Fibroblast of lung (primary cell): ENCODE measurements at places on chromosomes 16 and 17. TPM values are rescaled to one million over a fixed set of nuclear protein-coding genes. Genes with fewer than 3 reads are reported as not detected.

GRCh38 chr16:63458846-63459245 is 1422.6 kb upstream of the CDH8 start:
- no peaks in the 10 kb centered on the region for H3K27me3 ChIP-seq
- H3K36me3 ChIP-seq, result no peaks in the 10 kb centered on the region
- DNase-seq, result no peak
- no peaks in the 10 kb centered on the region for H3K4me1 ChIP-seq
- H3K4me3 ChIP-seq, result no peak overlapping the region

The MYH3 gene
- 0.50 and 0.51 TPM in 2 replicates for total RNA-seq

GRCh38 chr17:65155622-65156021 is 18.5 kb downstream of the RGS9 start:
- H3K27ac ChIP-seq, result no peak overlapping the region
- H3K36me3 ChIP-seq, result no peaks in the 10 kb centered on the region
- no peak overlapping the region for H3K4me3 ChIP-seq
- H3K4me1 ChIP-seq, result no peaks in the 10 kb centered on the region
- DNase-seq, result no peak
- peaks cover 3% of the 10 kb centered on the region for H3K27me3 ChIP-seq

DNA sequence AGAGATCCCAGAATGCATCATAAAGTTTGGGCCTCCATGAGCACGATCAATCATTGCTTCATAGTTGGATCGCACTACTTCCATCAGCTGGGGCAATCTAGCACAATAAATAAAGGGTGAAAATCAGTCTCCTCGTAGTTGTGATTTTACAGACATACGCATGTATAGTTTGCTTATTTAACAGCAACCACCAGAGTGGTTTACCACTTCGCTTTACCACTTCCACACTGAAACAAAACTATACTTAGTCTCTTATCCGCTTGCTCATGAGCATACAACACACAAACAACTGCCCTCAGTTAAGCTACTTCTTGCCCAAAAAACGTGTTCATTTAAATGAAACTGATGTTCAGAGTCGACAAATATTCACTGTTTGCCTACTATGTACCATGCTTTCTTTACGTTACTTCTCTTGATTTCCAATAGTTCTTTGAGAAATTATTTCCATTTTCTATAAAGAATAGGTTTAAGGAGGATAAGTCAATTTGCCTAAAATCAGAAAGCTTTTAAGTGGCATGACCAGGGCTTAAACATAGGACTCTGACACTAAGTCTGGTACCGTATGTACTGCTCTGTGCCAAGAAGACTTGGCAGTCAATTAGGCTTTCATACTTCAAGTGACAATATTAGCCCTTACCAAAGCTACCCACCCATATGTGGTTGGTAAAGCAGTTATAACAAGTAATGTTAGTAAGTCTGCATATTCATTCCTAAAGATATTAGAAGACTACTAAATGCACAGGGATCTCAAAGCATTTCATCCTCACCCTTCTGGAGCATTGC is 22.0 kb downstream of the SETD6 start:
- no peak for DNase-seq
- no peak overlapping the region for H3K27ac ChIP-seq
- H3K36me3 ChIP-seq, result peaks cover 17% of the 10 kb centered on the region

The TNS4 gene
- under 0.01 TPM in 1 of 2 replicates, not detected in the other for total RNA-seq

The SYCE1L gene
- 0.26 and 0.33 TPM in 2 replicates for total RNA-seq

- H3K27me3 ChIP-seq, result no peaks in the 10 kb centered on the region
- no peaks in the 10 kb centered on the region for H3K36me3 ChIP-seq
- DNase-seq, result peak; percentile 33
- H3K4me3 ChIP-seq, result no peak overlapping the region
- H3K4me1 ChIP-seq, result peaks cover 45% of the 10 kb centered on the region
These were observed 8.1 kb upstream of the TMEM100 start for GRCh38 chr17:55730808-55731207.

The RPRML gene
- not detected in 2 replicates for total RNA-seq

- no peaks in the 10 kb centered on the region for H3K27me3 ChIP-seq
- peaks cover 24% of the 10 kb centered on the region for H3K4me1 ChIP-seq
- DNase-seq, result peak; percentile 96
- peaks cover 2% of the 10 kb centered on the region for H3K36me3 ChIP-seq
- peak overlapping the region; percentile 55 for H3K27ac ChIP-seq
These were observed 171.7 kb downstream of the ZFHX3 start for GRCh38 chr16:72876221-72876620.

The HOXB6 gene
- 10.5 and 16.2 TPM in 2 replicates for total RNA-seq

The NDEL1 gene
- 34.9 and 45.4 TPM in 2 replicates for total RNA-seq

DNA sequence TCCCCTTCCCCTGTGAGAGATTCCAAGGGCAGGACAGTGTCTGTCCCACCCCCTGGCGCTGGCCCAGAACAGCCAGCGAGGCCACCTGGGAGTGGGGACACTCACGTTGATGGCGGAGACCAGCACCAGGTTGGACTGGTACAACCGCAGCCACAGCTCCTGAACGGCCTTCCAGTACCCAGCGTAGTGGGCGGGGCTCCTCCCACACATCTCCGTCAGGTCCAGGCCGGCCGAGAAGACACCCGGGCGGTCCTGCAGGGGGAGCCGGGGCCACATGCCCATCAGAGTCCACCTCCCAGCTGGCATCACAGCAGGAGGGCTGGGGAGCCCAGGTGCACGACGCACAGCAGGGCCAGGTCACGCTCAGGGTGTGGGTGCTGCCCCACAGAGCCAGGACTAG is 7.1 kb downstream of the ECI1 start:
- no peak overlapping the region for H3K27ac ChIP-seq
- H3K27me3 ChIP-seq, result no peaks in the 10 kb centered on the region
- no peaks in the 10 kb centered on the region for H3K4me1 ChIP-seq
- peaks cover 26% of the 10 kb centered on the region for H3K36me3 ChIP-seq

- no peaks in the 10 kb centered on the region for H3K27me3 ChIP-seq
- peak; percentile 22 for DNase-seq
- H3K36me3 ChIP-seq, result no peaks in the 10 kb centered on the region
- H3K4me3 ChIP-seq, result no peak overlapping the region
These were observed 33.3 kb downstream of the RANBP10 start for GRCh38 chr16:67773099-67773498.

DNA sequence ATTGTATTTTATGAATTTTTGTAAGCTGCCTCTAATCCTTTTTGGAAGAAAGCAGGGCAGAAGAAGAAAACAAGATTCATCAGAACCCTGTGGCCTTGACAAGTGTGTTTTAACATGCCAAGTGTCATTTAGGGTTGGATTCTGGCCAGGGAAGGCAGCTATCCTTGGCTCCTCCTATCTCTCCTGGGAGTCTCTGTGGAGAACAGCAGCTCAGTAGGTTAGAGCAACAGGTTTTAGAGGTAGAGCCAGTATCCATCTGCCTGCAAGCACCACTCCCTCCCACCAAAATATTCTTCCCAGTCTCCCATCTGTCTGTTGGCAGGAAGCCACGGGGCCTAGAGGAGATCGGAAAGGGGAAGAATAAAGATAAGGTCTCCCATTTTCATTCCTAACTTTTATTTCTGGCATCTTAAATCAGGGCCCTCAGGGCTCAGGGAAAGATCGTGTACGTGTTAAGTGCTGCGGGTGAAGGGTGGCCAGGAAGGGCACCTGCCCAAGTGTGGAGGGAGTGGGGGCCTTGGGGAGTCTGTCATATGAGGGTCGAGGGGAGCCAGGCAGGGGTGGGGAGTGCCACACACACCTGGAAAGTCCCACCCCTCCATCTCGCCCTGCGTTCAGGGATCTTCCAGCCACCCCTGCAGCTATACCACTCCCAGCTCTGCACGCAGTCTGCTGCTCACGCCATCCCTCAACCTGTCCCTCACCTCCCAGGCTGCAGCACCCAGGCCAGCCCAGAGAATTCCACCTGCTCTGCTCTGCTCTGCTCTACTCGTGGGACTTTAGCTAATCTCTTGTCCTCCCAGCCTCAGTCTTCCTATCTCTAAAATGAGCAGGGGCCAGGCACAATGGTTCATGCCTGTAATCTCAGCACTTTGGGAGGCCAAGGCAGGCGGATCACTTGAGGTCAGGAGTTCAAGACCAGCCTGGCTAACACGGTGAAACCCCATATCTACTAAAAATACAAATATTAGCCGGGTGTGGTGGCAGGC is 17.1 kb upstream of the CPSF4L start:
- no peaks in the 10 kb centered on the region for H3K27me3 ChIP-seq
- H3K4me1 ChIP-seq, result no peaks in the 10 kb centered on the region
- no peak overlapping the region for H3K27ac ChIP-seq
- peaks cover 3% of the 10 kb centered on the region for H3K36me3 ChIP-seq

DNA sequence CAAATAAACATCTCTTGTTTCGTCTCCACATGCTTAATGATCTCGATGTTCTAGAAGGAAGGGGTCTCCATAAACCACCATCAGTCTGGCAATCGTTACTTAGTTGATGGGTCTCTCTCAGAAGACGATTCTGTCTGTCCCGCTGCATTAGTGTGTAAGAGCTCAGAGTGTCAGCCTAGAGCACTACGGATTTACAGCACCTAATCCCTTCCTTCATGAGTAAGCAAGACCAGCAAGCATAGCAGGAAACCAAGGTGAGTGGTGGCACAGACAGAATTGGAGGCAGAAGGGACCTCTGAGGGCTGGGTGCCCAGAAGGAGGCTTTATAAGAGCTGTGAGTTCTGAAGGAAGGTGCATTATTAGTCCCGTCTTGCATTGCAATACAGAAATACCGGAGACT is 440.1 kb downstream of the RBFOX1 start:
- H3K27me3 ChIP-seq, result no peaks in the 10 kb centered on the region
- no peak overlapping the region for H3K27ac ChIP-seq
- no peak for DNase-seq
- H3K36me3 ChIP-seq, result no peaks in the 10 kb centered on the region
- no peaks in the 10 kb centered on the region for H3K4me1 ChIP-seq

The CDH3 gene
- 0.26 TPM in 1 of 2 replicates, not detected in the other for total RNA-seq

The OR1F1 gene
- not detected in 2 replicates for total RNA-seq
